Cerebellum (tissue), 4 donors: ENCODE measurements at places on chromosomes 1 and 21. TPM values are rescaled to one million over a fixed set of nuclear protein-coding genes. Genes with fewer than 3 reads are reported as not detected.

UTS2 gene
- total RNA-seq: not detected

HTR6 gene
- 0.09 TPM for total RNA-seq

HSF2BP gene
- 2.5 TPM for total RNA-seq

- no peak for DNase-seq
Measured at GRCh38 chr1:206921772-206922265, at the start of gene FCMR. FCMR (minus strand) TSS chr1:206921941; CDS start chr1:206921854, 87 bp downstream.

DNA sequence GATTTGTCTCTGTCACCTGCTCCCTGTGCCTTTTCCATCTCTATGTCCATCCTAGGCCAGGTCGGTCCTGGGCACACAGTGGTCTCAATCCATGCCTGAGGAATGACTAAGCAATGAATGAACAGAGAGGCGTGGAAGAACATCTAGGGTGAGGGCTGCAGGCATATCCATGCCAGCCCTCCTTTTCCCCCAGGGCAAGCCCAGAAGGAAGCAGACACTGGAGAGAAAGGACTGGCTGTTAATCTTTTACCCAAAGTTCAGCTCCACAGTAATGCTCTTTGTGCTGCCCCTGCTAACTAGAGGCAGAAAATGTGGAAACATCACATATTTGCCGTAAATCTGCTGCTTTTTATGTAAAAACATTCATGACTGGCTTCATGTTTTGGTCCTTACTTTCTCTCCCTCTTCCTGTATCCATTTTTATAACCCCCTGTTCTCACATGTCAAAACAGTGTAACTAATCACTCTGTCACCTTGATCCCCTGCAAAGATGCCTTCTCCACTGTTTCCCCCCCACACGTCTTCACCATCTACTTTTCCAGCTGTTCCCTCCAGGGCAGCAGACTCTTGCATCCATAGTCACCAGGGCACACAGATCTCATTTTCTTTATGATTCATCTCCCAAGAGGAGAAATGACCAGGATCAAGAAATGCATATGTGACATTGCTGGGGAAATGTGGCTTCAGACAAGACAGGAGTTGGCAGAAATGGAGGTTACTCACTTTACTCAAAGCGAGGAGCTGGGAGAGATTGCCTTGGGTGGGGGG lies 166.4 kb upstream of the PROX1 start:
- DNase-seq: no peak

GRCh38 chr1:16116625-16117024 lies 39.2 kb downstream of the EPHA2 start:
- no peak for DNase-seq

DNA sequence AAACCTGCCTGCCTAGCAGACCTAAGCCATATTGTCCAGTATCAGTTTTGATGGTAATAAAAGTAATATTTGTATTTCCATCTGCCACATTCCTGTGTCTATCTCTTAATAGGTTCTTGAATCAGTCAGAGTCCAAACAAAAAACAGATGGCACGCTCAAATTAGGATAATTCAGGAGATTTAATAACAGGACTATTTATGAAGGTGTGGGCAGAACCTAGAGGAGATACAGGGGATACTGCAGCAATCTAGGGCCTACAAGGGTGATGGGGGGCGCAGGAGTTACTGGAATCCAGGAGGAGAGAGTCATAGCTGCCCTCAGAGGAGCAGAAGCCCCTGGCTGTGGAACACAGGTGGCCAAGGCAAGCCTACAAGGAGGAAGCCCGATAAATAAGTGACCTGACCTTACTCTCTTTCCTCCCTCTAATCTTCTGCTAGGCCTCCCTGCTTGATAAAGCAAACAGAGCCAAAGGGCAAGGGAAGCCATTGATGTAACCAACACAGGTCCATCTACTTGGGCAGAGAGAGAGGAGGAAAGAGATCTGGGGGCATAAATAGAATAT lies 11.9 kb upstream of the HYI start:
- DNase-seq: no peak

DNA sequence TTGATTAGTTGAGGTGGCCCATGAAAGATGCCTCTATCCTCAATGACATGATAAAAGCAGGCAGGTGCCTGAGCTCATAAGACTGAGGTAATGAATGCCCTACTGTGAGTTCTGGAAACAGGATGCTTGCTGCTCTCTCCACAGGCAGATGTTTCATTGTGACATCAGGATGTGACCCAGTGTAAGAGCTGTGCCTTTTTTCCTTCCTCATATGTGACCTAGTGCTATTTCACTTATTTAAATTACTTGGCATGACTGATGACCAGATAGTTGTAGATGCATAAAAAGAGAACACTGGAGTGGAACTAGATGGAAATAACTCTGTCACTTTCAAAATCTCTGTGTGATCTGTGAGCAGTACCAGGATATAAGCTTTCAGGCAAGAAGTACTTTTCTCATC lies 31.9 kb downstream of the KIF14 start:
- no peak for DNase-seq

GRCh38 chr1:100075773-100076172 lies 57.0 kb downstream of the SASS6 start:
- no peak for DNase-seq

DNA sequence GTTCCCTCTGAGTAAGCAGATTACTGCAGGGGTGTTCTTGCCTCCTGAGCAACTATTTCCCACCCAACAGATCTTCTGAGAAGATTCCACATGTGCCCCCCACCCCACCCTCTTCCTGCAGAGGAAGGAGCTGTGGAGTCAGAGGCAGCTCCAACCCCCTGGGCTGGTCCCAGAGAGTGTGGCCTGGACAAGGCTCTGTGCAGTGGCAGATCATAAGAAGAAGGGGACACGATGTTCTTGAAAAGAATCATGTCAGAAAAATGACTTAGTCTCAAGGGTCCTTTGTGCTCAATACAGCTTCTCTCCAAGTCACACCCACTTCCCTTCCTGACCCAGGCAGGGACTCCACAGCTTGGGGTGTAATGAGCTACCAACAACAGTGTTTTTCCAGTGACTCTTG lies 95.2 kb downstream of the SYF2 start:
- no peak for DNase-seq

- DNase-seq: no peak
Measured at GRCh38 chr1:206766251-206766856, 4.2 kb upstream of the IL19 start.

MROH7 gene
- total RNA-seq: 2.6 TPM

- DNase-seq: no peak
Measured at GRCh38 chr1:32958827-32959226, 5.8 kb downstream of the RNF19B start.

DNA sequence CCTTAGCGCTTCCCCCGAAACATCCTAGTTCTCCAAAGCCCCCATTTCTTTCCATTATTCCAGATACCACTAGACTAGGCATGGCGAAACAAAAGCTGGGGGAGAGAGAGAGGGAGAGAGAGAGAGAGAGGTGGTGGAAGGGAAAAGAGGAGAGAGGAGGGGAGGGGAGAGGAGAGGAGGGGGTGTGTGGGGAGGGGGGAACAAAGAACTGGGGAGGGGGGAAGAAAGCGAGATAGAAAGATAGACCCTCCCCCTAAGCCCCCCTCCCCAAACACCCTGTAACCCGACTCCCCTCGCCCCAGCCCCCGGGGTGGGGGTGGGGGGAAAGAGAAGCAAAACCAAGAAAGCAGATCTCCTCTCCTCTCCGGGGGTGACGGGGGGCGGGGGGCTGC lies 352 bp downstream of the MEX3A start:
- DNase-seq: no peak

DNA sequence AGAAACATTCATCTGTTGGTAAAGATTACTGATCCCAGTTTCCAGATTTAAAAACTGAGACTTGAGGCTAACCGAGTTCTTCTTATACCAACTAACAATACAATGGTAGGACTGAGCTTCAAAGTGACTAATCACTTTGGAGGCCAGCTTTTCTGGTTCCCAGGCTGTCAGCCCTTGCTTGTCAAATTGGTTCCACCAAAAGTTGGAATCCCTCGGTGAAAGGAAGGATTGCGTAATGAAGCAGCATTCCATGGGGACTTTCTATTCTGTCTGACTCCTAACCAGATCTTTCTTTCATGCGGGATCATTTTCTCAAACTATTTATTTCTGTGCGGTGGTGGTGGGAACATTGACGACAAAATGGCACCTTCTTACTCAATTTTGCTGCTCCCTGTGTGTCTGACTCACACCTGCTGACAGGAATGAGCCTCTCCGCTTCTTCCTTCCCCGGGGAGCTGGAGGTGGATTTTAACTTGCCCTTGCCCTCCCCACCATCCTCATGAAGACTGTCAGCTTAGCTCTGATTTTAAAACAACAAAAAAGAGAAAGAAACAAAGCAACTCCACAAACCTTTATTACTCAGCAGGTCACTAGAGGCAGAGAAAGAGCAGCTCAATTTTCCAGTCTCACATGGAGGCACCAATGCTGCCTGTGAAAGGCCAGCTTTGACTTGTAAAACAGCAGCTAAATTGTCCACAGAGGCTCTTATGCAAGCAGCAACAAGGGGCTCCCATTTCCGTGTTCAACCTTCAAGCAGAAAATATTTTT lies 32.9 kb upstream of the RASAL2 start:
- DNase-seq: no peak

GRCh38 chr1:86787621-86788020 lies 83.2 kb downstream of the SH3GLB1 start:
- no peak for DNase-seq

DNA sequence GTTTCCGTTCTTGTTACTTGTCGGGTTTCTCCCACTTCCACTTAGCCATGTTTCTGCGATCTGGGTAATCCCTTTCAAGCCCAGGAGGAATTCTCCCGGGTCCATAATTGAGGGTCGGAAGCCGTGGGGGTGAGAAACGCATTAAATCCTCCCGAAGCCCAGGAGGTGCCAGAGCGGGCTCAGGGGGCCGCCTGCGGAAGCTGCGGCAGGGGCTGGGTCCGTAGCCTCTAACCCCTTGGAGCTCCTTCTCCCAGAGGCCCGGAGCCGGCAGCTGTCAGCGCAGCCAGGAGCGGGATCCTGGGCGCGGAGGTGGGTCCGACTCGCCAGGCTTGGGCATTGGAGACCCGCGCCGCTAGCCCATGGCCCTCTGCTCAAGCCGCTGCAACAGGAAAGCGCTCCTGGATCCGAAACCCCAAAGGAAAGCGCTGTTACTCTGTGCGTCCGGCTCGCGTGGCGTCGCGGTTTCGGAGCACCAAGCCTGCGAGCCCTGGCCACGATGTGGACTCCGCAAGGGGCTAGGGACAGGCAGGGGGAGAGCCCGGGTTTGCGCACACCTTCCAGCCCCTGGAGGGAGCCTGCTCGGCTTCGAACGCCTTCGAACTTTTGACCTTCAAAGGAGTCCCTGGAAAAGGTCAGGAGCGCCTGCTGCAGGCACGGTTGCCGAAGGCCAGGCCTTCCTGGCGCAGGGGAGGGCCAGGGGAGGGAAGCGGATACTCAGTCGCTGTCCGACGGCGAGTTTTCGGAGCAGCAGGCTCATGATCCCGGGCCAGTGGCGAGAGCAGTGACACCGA lies 1.7 kb upstream of the SIM2 start:
- DNase-seq: no peak

GRCh38 chr1:10785728-10786638 lies 10.5 kb downstream of the CASZ1 start:
- no peak for DNase-seq

S100PBP gene
- 58.4 TPM for total RNA-seq

DNA sequence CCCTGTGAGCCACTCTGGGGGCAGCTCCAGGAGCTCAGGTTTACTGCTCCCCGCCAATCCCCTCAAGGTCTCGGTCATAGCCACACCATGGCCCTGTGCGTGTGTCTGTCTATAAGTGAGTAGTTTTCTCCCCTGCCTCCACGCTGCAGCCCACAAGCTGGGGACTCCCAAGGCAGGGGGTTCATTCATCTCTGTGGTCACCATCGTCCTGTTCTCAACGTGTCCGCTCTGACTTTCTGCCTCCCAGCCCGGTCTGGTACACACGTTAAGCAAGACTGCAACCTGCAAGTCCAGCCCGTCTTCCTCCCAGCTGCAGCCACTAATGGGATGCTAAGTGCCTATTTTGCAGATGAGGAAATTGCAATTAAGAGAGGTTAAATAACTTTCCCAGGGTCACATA lies 49.8 kb downstream of the IGSF21 start:
- no peak for DNase-seq

- no peak for DNase-seq
Measured at GRCh38 chr1:90434460-90434859, 282.6 kb downstream of the BARHL2 start.

DNA sequence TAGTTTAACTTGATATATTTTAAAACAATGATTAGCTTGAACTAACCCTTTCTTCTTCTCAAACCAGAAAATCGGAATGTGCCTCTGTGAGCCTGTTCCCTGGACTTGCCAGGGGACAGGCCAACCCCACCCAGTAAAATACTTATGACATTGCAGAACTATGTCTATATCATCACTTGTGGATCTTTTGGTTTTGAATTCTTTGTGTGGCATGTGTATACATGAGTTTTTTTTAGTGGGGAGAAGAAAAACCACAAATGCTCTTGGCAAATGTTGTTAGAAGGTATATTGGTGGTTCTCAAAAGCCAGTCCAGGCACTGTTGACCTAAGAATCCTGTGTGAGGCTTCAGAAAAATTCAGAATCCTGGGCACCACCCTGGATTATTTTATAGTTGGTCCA lies 347.4 kb downstream of the SIPA1L2 start:
- no peak for DNase-seq
